Activated naive CD8-positive, alpha-beta T cell treated with anti-CD3 and anti-CD28 coated beads for 36 hours (primary cell): ENCODE measurements at places on chromosomes 7 and 10.

DNA sequence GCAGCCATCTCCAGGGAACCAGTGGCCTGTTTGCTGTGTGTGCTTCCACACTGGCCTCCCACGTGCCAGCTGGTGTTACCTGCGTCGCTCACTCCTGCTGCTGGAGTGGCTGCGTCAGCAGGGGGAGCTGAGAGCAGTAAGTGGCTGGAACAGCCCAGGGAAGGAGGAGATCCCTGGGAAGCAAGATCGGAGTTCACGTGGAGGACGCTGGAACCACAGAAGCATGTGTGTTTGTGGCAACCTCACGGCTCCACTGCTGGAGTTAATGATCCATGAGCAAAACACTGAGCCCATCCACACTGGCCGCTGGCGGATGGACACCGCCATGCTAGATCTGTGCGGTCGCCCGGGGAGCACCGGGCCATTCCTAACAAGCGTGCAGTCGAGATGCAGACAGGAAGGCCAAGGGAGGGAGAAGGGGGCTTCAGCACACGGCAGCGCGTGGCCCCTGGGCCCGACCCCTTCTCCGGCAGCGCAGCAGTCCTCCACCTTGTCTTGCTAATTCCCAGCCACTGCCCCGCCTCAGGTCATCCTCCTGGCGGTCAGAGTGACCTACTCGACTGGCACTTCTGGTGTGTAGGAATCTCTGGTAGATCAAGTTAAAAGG lies 68.5 kb upstream of the EEPD1 start:
- no peaks in the 10 kb centered on the region for H3K36me3 ChIP-seq
- H3K4me3 ChIP-seq, result no peak overlapping the region
- no peaks in the 10 kb centered on the region for H3K27me3 ChIP-seq
- H3K4me1 ChIP-seq, result no peaks in the 10 kb centered on the region
- H3K27ac ChIP-seq, result no peak overlapping the region

- H3K27ac ChIP-seq, result no peak overlapping the region
- H3K36me3 ChIP-seq, result peaks cover 3% of the 10 kb centered on the region
- H3K27me3 ChIP-seq, result peaks cover 17% of the 10 kb centered on the region
Measured at GRCh38 chr7:141258559-141258958, 184.7 kb downstream of the TMEM178B start.

DNA sequence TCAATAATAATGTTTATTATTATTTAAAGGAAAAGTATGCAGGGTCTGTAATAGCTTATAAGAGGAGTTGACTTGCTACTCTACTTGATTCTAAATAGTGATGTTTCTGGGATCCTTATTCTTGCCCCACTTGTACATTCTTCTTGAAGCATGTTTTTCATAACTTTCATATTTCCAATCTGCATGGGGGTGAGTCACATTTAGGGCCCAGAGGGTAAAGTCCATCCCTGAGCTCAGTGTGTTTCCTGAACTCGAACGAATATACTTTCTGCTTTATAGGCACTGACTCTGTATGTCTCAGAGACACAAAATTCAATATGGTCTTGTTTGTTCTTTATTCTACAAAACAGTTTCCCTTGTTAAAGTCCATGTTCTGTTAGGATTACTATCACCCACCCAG lies 61.0 kb upstream of the SMIM30 start:
- no peaks in the 10 kb centered on the region for H3K36me3 ChIP-seq
- H3K27ac ChIP-seq, result no peak overlapping the region
- no peaks in the 10 kb centered on the region for H3K4me1 ChIP-seq
- H3K4me3 ChIP-seq, result no peak overlapping the region
- DNase-seq, result no peak

DNA sequence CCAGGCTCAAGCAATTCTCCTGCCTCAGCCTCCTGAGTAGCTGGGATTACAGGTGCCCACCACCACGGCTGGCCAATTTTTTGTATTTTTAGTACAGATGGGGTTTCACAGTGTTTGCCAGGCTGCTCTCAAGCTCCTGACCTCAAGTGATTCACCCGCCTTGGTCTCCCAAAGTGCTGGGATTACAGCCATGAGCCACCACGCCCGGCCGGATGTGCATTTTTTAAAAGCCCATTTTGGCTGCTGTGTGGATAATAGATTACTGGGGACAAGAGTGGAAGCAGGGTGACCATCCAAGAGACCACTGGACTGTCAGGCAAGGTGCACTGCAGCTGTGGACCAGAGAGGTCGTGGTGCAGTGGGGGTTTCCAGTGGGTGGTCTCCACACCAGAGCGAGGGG lies 21.4 kb downstream of the HKDC1 start:
- H3K4me1 ChIP-seq, result peaks cover 4% of the 10 kb centered on the region

GRCh38 chr10:24202181-24202570 lies 6.8 kb upstream of the KIAA1217 start:
- no peaks in the 10 kb centered on the region for H3K36me3 ChIP-seq
- peaks cover 23% of the 10 kb centered on the region for H3K27me3 ChIP-seq
- no peaks in the 10 kb centered on the region for H3K4me1 ChIP-seq
- H3K4me3 ChIP-seq, result no peak overlapping the region

- no peak overlapping the region for H3K4me3 ChIP-seq
- H3K27ac ChIP-seq, result no peak overlapping the region
- no peaks in the 10 kb centered on the region for H3K27me3 ChIP-seq
Measured at GRCh38 chr10:120917521-120918250, 66.5 kb downstream of the WDR11 start.

- H3K27ac ChIP-seq, result no peak overlapping the region
- DNase-seq, result no peak
- H3K4me3 ChIP-seq, result no peak overlapping the region
- no peaks in the 10 kb centered on the region for H3K27me3 ChIP-seq
- peaks cover 4% of the 10 kb centered on the region for H3K36me3 ChIP-seq
- H3K4me1 ChIP-seq, result peaks cover 53% of the 10 kb centered on the region
Measured at GRCh38 chr7:36775061-36775620, 50.8 kb upstream of the AOAH start.

GRCh38 chr7:39465055-39465929 lies 100.9 kb upstream of the YAE1 start:
- H3K36me3 ChIP-seq, result no peaks in the 10 kb centered on the region
- H3K27me3 ChIP-seq, result peaks cover 6% of the 10 kb centered on the region
- no peak overlapping the region for H3K27ac ChIP-seq
- H3K4me3 ChIP-seq, result no peak overlapping the region
- peaks cover 4% of the 10 kb centered on the region for H3K4me1 ChIP-seq
- peak; percentile 33 for DNase-seq

DNA sequence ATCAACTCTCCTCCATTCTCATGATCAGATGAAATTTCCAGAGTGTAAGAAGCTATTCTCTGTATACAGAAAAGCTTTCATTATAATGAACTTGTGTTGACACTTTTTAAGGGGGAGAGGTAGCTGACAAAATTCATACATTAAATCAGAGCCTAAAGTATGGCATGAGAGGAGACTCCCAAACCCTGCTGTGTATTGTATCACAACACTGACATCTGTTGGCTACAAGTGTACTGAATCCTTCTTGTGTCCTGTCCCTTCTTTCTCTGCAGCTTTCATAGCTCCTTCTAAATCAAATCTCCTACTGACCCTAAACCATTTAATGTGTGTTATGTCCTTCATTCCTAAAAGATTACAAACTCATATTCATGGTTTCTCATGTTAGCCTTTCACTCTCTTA lies 70.9 kb downstream of the GCC1 start:
- peaks cover 13% of the 10 kb centered on the region for H3K27me3 ChIP-seq
- DNase-seq, result no peak

DNA sequence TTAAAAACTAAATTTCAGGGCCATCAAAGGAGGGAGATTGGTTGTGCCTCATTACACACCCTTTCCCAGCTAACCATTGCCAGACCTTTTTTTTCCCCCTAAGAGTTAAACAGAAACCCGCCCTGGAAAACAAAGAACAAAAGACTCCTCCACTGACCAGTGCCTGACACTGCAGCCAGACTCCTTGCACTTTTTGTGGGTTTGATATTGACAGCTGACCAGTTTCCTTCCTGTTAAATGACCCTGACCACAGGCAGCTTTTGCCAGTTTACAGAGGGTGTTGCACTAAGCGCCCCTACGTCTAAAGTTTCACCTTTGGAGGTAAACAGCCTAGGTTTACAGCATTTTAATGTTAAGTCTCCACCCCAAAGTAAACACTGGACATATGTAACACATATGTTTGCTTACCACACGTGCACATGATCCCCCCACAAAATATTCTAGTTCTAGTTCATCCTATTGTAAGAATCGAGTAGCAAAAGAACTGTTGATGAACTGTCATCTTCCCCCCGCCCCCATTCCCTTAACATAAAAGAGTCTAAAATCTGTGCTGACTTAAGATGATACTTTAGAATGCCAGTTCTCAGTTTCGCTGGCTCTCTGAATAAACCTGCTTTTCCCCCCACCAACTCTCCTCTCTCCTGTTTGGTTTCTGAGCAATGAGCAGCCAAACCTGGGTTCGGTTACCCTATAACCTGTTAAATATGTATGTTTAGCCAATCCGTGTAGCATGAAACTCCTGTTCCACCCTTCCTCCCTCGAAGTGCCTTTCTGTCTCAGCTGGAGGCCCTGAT lies 38.0 kb downstream of the FOXI2 start:
- no peak for DNase-seq
- no peak overlapping the region for H3K4me3 ChIP-seq
- no peaks in the 10 kb centered on the region for H3K27me3 ChIP-seq
- no peaks in the 10 kb centered on the region for H3K4me1 ChIP-seq
- no peak overlapping the region for H3K27ac ChIP-seq

- peak overlapping the region; percentile 97 for H3K4me3 ChIP-seq
- no peak overlapping the region for H3K27ac ChIP-seq
- no peak for DNase-seq
- no peaks in the 10 kb centered on the region for H3K27me3 ChIP-seq
- H3K36me3 ChIP-seq, result no peaks in the 10 kb centered on the region
Measured at GRCh38 chr7:35035511-35035961, 1.7 kb downstream of the DPY19L1 start.

- H3K4me3 ChIP-seq, result no peak overlapping the region
- no peak overlapping the region for H3K27ac ChIP-seq
- H3K4me1 ChIP-seq, result no peaks in the 10 kb centered on the region
- H3K27me3 ChIP-seq, result peaks cover 9% of the 10 kb centered on the region
- no peak for DNase-seq
Measured at GRCh38 chr7:42020061-42020460, 216.9 kb downstream of the GLI3 start.

DNA sequence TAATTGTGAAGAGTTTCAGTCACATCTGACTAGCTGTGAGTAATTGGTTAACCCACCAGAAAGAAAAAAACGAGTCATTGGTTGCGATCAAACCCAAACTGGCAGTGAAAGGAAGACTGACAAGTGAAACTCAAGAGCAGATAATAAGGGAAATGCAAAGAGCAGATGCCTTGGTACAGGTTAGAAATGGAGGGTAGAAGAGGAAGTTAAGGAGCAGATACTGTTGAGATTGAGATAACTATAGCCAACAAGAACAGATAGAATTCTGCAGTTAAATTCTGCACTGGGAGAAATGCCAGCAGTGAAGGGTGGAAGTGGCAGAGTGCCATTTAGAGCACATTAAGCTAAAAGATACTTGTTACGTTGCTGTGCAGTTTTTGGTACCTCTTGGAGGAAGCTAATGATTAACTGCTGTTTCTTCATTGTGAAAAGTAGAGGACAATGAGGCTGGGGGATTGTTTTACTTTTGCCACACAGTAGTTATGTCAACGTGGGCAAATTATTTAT lies 65.8 kb downstream of the CDK13 start:
- peaks cover 16% of the 10 kb centered on the region for H3K36me3 ChIP-seq
- H3K27ac ChIP-seq, result peak overlapping the region; percentile 59
- no peak for DNase-seq
- no peaks in the 10 kb centered on the region for H3K27me3 ChIP-seq
- peak overlapping the region; percentile 8 for H3K4me3 ChIP-seq
- peaks cover 28% of the 10 kb centered on the region for H3K4me1 ChIP-seq

DNA sequence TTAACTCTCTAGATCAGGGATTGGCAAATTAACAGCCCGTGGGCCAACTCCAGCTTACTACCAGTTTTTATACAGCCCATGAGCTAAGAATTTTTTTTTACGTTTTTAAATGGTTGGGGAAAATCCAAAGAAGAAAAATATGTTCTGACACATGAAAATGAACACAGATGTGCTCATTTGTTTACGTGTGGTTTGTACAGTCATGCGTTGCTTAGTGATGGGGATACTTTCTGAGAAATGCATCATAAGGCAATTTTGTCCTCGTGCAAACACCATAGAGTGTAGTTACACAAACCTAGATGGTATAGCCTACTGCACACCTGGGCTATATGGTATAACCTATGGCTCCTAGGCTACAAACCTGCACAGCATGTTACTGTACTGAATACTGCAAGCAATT lies 8.3 kb upstream of the SMKR1 start:
- no peaks in the 10 kb centered on the region for H3K36me3 ChIP-seq
- no peak overlapping the region for H3K27ac ChIP-seq
- DNase-seq, result no peak
- H3K4me1 ChIP-seq, result peaks cover 6% of the 10 kb centered on the region

DNA sequence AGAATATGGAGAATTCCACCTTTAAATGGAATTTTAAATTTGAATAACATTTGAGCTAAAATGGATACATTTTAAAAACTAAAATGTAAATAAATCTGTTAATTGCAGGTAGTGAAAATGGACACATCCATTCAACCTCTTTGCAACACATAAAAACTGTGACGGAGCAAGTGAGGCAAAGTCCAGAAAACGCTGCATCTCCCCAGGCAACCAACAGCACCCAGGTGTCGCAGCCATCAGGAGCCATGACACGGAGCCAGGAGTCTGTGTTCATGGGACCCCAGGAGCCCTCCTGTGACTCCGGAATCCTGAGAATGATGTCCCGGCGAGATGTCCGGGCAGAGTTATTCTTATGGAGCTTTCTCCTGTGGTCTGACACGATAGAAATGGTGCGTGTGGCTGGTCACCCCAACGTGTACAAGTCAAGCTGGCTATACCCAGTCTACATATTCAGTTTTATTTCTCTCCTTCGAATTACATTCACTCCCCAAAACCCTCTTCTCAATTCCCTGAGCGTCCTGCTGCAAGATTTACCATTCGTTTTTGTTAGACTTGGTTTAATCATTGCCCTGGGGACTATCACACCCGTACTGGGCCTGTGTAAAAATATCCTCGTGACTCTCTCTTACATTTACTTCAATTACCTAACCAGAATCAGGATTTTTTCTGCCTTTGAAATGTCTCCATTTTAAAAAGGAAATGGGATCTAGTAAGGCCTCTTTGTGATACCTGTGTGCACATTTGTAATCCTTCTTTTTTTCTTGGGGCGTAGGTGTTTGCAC lies 13.1 kb upstream of the MRC1 start:
- no peaks in the 10 kb centered on the region for H3K36me3 ChIP-seq
- DNase-seq, result no peak
- peaks cover 7% of the 10 kb centered on the region for H3K4me1 ChIP-seq
- H3K27ac ChIP-seq, result no peak overlapping the region
- H3K4me3 ChIP-seq, result no peak overlapping the region
- H3K27me3 ChIP-seq, result no peaks in the 10 kb centered on the region
